ENCODE measurements at places on chromosomes 3 and 15.

GRCh38 chr3:8882642-8883041 lies 80.6 kb downstream of the RAD18 start:
- no peak for DNase-seq

GRCh38 chr3:4474683-4475490 lies 7.8 kb upstream of the SUMF1 start:
- peak; percentile 36 for DNase-seq

DNA sequence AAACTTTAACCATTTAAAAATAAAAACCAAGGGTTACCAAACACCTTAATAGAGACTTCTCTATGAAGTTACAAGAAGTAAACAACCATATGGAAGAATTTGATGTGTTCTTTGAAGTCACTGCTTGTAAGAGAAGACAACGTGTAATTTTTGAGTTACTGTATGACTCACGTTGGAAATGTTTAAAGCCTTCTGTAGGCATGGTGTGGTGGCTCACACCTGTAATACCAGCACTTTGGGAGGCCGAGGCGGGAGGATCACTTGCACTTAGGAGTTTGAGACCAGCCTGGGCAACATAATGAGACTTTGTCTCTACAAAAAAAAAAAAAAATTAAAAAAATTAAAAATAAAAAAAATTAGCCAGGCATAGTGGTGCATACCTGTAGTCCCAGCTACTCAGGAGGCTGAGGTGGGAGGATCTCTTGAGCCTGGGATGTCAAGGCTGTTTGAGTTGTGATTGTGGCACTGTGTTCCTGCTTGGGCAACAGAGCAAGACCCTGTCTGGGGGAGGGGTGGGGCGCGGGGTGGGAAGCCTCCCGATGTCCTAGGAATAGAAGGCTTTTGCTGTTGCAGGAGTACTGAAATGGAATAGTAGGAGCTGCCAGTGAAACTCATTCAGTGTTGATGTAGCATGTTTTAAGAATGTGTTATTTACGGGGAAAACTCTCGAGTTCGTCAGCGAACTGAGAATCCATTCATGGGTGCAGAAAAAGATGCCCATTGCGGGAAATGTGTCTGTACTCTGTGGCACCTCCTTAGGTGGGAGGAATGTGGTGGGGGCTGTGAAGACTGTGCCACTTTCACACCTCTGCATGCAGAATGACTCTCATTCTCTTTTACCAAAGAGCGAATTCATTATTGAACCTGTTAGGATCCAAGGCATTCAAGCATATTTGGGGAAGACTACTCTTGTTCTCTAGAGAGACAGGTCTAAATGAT lies 134.2 kb downstream of the FNDC3B start:
- DNase-seq: no peak

DNA sequence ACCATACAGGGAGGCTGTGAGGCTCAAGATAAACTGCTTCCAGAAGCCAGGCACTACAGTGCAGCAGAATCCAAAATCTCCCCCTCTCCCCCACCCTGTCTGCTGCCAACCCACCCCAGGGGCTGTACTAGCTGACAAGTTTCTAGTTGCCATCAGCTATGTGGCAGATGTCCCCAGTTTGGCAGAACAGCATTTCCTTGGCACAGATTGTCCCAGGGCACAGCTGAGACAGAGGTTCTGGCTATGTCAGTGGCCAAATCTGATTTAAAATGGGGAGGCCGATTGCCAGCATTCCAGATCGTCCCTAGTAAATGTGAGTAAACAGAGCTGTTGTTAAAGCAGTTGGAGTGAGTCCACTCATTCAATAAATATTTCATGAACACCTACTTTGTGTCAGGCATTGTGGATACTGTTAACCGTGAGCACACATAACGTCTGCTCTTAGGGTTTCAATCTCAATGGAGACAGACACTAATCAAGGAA lies 28.0 kb upstream of the CCDC174 start:
- DNase-seq: no peak

- DNase-seq: no peak
Observed at GRCh38 chr15:67021455-67021854, 43.9 kb upstream of the SMAD3 start.

DNA sequence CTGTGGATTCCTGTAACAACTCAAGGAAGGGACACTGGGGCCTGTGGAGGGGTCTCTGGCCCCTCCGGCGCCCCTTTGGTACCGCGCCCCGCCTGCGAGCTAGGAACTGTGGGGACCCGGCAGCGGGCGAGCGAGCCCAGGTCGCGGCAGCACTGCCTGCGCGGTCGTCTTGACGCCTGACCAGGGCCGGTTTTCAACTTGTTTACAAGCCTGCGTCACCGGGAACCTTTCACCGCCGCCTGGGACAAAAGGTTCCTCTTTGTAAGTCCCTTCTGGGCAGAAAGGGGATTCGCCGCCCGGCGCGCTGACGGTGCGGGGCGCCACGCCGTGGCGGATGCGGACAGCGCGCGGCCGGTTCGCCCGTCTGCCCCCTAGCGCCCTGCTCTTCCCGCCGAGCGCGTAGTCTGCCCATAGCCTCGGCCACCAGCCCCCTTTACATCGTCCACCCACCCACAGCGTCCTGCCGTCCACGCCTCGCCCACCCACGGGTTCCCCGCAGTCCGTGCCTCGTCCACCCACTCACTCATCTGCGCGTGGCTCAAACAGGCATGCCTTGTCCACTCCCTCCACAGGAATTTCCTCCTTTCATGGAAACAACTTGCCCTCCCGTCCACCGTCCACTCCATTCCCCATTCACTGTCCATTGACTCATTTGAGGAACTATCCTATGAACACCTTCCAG lies 5.5 kb upstream of the CFAP100 start:
- DNase-seq: peak; percentile 81

DNA sequence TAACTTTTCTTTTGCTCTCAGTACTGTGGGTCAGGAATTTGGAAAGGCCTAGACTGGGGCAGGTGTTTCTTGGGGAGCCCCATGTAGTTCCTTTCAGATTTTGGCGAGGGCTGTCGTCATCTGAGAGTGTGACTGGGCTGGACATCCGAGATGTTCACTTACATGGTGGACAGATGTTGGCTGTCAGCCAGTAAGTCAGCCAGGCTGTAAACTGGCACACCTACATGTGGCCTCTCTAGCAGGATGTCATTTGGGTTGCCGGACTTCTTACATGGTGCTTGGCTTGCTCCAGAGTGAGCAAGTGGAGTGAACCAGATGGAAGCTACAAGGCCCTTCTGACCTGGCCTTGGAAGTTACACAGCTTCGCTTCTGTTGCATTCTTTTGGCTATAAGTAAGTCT lies 20.7 kb downstream of the TATDN2 start:
- no peak for DNase-seq

DNA sequence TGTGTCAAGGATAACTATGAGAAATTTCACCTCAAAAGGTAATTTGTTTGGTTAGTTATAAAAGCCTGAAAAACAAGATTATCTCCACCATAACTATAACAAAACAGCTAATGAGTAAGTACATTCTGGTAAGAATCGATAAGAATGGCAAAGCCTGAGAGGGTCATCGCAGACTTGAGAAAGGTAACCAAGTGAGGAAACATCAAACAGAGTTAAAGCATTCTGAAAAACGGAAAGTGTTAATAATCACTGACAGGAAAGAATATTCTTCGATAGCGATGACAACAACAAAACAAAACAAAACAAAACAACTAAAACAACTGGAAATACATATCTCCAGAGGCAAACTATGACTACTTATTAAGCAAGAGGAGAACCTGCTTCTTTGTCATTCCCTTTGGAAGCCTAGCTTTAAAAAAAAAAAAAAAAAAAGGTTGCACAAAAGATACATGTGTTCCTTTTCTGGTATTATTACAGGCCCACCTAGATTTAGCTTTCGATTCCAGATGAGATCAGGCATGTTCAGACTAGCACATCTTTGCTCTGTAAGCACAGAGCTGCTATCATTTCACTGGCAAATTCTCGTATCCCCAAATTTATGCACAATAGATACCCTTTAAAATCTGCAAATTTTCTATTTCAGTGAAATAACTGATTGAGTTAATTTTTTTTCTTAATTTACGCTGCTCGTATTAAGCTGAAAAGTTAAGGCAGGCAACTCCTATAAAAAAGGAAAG lies 155.6 kb downstream of the TIGIT start:
- no peak for DNase-seq

- DNase-seq: no peak
Observed at GRCh38 chr3:164486150-164486549, 592.1 kb downstream of the SI start.

DNA sequence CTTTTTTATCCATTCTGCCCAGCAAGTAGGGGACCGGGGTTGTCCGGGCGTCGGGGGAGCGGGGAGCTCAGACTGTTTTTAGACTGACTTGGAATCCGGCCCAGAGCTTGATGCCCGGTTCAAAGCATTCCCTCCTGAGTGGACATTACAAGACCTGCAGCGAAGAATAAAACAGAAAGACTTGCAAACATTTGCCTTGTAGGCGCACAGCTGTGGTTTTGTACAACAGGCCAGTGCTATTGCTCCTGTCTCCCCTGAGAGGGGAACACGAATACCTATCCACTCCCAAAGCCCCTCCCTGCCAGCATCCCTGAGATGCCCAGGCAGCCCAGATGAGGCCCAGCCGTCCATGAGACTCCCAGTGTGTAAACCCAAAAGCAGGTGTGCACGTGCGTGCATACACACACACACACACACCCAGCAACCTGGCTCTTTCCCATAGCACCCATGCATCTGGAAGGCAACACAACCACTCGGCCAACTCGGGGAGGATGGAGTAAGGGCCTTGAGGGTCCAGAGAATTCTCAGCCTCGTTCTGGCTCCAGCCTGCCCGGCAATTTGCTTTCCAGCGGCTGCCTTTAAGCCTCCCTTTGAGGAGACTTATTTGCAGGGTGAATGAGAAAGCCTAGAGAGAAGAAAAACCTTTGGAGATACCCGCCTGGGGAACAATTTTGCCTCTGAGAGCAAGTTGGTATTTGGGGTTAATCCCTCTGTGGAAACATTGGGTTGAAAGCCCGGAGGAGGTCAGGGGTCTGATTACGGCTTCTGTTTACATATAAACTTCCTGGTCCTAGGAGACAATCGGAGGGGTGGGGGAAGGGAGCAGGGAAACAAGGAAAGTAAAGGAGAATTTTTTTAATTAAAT lies 161.0 kb upstream of the HES1 start:
- no peak for DNase-seq

DNA sequence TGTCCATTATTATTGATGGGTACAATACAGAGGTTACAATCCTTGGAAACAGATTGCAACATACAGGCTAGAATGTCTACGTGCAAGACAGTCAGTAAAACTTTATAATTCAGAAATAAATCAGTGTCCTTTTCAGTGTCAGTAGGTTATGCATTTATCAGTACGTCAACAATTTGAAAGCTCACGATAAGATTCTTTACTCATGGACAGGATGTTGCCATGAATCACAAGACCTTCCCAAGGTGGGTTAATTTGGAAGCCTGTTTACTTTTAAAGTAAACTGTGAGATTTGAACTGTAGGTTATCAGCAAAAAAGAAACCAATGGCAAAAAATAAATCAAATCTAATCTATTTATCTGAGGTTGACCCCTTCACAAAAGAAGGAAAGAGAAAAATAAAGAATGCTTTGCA lies 243.9 kb upstream of the AGTR1 start:
- no peak for DNase-seq

DNA sequence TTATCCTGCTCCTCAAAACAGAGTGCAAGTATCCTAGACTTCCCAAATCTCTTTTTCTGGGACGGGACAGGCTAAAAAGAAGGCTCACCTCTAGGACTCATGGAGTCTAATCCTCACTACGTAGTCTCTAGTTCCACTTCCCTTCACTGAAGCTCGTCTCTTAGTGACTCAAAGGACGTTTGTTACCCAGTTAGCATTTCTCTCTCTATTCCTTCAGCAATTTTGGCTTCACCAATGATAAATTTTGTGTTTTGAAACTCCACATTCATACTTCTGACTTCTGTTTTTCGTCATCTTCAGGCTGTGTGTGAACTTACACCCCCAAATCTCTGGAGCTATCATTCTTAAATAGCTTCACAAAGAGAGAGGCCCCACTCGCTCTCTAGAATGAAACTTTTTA lies 627.1 kb downstream of the NAALADL2 start:
- no peak for DNase-seq

DNA sequence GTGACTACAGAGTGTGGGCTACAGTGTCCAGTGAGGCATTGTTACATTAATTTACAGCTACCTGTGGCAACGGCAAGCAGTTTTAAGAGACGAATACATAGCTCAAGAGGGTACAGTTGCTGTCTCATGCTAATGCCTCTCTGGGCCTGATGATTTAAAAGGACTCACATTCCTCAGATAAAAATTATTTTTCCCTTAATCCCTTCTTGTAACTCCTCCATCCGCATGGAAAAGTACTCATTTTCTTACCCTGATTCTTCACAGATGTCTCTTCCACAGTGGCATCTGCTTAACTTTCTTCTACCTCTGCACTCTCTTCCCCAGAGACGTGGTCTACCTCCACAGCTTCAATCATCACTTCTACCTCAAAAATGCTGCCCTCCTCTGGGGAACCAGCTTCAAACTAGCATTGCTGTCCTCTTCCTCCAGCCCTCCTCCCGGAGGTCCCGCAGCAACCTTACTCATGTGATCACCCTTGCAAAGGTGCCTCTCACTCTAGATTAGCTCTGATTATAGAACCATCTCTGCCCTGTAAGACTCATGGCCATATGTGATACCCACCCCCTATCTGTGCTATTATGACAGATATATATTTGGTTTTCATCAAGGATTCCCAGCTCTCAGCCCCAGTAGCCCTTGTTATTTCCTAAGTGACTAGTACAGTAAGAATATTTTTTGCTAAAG lies 21.4 kb upstream of the ABHD17C start:
- DNase-seq: no peak

GRCh38 chr3:24854748-24855147 lies 360.1 kb upstream of the THRB start:
- no peak for DNase-seq

- no peak for DNase-seq
Observed at GRCh38 chr3:60759439-60759838, 491.8 kb downstream of the FHIT start.

DNA sequence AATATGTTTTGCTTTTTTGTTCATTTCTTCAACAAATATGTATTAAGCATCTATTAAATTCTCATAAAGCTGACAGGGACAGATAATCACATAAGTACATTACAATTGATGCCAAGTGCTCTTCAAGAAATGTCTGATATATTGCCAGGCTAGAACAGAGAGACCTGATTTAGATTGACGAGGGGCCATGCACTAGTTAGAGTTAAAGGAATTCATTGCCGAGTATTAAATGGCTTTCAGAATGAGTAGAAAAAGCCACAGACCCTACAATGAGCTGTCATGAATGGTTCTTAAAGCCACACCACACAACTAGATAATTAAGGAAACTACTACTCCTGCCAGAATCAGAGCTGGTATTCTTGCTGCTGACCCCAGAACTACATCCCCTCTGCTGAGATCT lies 250.2 kb upstream of the MME start:
- DNase-seq: no peak

GRCh38 chr3:17087509-17087908 lies 202.8 kb downstream of the PLCL2 start:
- no peak for DNase-seq

GRCh38 chr15:77168141-77168540 lies 97.2 kb upstream of the TSPAN3 start:
- peak; percentile 40 for DNase-seq

- no peak for DNase-seq
Observed at GRCh38 chr3:197295871-197296270, 2.5 kb downstream of the DLG1 start.

Measured in left hindlimb (tissue), 1 donor.